ENCODE measurements at places on chromosomes 6 and 20.

GRCh38 chr6:98831959-98832283, 2.5 kb upstream of the POU3F2 start:
- no peak for DNase-seq

GRCh38 chr20:4830259-4830658, 108.5 kb downstream of the PRND start:
- DNase-seq, result no peak

- no peak for DNase-seq
These were observed 6.5 kb upstream of the ROS1 start for GRCh38 chr6:117432273-117432672.

GRCh38 chr6:151502499-151502898, 8.7 kb downstream of the CCDC170 start:
- DNase-seq, result no peak

DNA sequence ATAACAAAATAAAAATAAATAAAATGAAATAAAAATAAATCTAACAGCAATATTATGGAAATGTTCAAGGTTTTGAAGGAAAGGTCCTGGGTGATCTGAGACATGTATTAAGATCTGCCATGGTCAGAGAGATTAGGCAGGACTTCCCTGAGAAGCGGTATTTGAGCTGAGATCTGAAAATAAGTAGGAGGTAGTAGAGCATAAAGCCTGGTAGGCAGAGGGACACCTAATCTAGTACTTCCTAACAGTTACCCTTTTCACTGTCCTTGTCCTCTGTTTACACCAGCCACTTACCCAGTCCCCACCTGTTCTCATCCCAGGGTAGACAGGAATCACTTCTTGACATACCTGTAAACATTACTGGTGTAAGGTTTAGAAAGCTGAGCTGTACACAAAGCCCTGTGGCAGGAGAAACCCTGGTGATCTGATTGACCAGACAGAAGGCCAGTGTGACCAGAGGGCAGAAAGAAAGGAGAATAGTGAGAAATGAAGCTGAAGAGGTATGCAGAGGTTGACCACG, 8.3 kb upstream of the ZNF318 start:
- no peak for DNase-seq

- DNase-seq, result no peak
These were observed 189.9 kb downstream of the EYA4 start for GRCh38 chr6:133431031-133431430.

- no peak for DNase-seq
These were observed 13.6 kb downstream of the GLP1R start for GRCh38 chr6:39062014-39062740.

GRCh38 chr6:105892577-105893262, 193.4 kb upstream of the PRDM1 start:
- no peak for DNase-seq

DNA sequence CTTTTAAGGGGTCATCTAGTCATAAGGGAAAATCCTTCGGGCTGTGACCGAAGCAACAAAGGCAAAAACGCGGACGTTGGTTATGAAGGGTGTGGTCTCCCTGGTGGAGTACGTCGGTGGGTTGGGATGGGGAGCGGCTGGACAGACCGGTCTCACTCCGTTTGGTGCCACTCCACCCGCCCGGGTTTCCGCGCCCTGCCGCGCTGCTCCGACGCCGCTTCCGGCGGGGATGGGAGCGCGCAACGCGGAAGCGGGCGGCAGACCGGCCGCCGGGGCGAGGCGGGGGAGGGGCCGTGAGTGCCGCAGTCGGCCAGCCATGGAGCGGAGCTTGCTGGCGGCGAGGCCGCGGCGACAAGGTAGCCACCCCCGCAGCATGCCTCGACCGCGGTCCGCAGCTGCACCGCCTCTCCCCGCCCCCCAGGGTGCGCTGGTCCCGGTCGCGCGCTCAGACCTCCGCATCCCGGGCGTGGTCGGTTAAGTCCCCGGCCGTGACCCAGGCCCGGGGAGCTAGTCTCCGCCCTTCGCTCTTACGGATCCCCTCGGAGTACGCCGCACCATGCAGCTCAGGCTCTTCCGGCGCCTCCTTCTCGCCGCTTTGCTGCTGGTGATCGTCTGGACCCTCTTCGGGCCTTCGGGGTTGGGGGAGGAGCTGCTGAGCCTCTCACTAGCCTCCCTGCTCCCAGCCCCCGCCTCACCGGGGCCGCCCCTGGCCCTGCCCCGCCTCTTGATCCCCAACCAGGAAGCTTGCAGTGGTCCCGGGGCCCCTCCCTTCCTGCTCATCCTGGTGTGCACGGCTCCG, at the start of gene B3GALT4:
B3GALT4 (plus strand) TSS at position 260 of the 799 bp plus-strand sequence; CDS start at position 557, 297 bp downstream.
- peak; percentile 82 for DNase-seq

GRCh38 chr6:148776321-148777308, 29.8 kb downstream of the UST start:
- DNase-seq, result no peak

- no peak for DNase-seq
These were observed 99.8 kb downstream of the FILIP1 start for GRCh38 chr6:75393806-75394205.

- peak; percentile 20 for DNase-seq
These were observed 2.9 kb downstream of the SPAG4 start for GRCh38 chr20:35618263-35619131.

- DNase-seq, result no peak
These were observed 102.1 kb downstream of the DLGAP4 start for GRCh38 chr20:36408219-36408618.

DNA sequence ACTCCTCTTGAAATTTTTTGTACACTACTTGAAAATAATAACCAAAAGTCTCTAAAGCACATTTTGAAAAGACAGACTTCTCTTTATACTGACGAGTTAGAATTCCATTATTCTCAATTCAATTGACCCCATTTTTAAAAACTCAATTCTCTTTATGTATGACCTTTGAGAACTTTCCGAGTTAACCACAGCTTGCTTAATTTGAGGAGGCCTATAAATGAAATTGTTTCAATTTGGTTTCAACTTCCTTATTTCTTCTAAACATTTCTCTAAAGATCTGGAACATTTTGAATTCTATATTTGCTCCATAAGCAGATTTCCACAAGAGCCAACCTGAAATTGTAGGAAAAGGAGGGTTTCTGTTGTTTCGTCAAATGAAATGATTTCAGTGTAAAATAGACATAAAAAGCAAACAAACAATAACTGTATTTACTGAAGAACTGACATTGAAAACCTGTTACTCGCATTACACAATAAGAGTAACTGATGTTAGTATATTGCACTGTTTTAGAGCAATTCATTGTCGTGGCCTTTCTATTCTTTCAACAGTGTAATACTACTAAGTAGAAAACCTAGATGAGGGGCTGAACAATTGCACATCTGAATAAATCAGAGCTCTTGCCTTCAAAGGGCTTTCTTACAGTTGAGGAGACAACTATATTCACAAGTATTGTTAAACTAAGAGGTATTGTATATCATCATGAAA, 223.6 kb downstream of the HIVEP2 start:
- no peak for DNase-seq

- no peak for DNase-seq
These were observed 873.0 kb downstream of the KIF16B start for GRCh38 chr20:15700147-15700765.

DNA sequence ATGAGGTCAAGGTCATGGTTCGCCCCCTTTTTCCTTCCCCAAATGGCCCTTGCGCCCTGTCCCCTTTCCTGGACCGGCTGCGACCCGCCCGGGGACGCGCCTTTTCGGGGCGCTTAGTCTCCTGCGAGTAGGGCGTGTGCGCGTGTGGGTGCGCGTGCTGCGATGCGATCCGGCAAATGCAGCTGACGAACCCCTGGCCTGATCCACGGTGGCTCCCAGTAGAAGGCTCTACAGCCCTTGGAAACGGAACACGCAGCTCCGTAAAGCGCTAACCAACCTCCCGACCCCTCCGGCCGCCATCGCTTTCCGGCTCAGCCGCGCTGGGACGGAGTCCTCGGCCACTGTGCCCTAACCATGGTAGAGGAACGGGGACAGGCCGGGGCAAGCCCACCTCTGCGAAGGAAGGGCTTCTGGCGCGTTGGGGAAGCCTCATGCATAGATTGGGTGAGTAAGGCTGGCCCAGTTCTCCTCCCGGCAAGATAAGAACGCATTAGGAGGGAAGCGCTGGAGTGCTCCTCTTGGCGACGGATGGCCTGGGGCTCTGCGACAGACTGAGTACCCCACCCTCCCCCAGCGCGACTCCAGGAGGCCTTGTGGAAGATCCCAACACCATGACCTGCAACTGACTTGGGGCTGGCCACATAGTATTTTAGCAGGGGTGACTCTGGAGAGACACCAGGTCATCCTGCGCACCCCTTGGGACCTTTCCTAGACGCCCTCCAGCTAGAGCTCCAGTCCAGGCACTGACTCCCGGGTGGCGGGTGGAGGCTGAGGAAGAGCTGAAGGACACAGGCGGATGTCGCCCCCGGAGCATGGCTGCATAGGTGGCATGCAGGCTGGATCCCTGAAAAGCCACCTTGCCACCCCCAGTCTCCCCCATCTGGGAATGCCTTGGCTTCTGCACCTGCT, 1.1 kb upstream of the SLC4A11 start:
- no peak for DNase-seq

GRCh38 chr6:142827991-142828390, 117.0 kb downstream of the HIVEP2 start:
- no peak for DNase-seq

GRCh38 chr20:55881204-55881603, 124.1 kb downstream of the CBLN4 start:
- DNase-seq, result no peak

GRCh38 chr6:78089531-78089930, 436.7 kb downstream of the MEI4 start:
- no peak for DNase-seq

DNA sequence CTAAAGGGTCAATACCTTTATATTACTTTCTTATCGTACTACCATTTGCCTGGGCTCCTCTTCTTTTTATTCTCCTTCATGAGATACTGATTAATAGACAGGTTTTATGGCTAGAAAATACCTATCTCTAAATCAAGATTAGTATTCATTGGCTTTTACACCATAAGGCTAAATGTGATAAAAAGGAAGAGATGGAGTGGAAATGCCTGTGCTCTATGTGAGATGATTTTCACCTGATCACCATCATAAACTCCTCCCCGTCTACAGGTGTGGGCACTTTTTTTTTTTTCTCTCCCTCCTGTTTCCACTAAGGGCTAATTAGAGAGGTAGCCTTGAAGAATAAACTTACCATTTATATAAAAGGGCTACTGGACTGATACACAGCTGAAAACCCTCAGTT, at the start of gene GLYATL3:
GLYATL3 (plus strand) TSS at position 301 of the 400 bp plus-strand sequence. CDS start 12,068 bp downstream, outside the sequence.
- DNase-seq, result no peak

GRCh38 chr6:169253337-169254238, at the start of gene THBS2:
Gene THBS2 (minus strand): TSS chr6:169253846. CDS start chr6:169250784, 3,062 bp downstream.
- no peak for DNase-seq

DNA sequence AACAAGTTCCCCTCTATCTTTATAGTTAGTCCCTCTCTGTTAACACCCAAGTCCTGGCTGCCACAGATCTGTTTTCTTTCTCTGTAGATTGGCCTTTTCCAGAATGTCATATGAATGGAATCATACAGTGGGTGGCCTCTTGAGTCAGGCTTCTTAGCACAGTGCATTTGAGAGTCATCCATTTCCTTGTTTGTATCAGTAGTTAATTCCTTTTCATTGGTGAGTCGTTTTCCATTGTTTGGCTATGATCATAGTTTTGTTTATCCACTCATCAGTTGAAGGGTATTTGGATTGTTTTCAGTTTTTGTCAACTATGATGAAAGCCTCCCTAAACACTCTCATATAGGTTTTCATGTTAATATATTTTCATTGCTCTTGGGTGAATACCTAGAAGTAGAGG, 248.3 kb downstream of the ARID1B start:
- no peak for DNase-seq

DNA sequence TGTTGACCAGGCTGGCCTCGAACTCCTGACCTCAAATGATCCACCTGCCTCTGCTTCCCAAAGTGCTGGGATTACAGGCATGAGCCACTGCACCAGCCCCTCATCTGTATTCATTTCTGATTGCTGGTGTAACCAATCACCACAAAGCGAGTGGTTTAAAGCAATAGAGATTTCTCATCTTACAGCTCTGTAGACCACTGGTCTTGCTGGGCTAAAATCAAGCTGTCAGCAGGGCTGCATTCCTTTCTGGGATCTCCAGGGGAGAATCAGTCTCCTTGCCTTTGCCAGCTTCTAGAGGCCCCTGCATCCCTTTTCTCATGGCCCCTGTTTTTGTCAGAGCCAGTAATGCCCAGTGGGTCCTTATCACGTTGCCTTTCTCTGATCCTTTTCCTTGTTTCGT, 49.9 kb upstream of the PMEPA1 start:
- DNase-seq, result no peak

- DNase-seq, result no peak
These were observed 8.8 kb downstream of the SYNJ2 start for GRCh38 chr6:157990321-157991066.

DNA sequence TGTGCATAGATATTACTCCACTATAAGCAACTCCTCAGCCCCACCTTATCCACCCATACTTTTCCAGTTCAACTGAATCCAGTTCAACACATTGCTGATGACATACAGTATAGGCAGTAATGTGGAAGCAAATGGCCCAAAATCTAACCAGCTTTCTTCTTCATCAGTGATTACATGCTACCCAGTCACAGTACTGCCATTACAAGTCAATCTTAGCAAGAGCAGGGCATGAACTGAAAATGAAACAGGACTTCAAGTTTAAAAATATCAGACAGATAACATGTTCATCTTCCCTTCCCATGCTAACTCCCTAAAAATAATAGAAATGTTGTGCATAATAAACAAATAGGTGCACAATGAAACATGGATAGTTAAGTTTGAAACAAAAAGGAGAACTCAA, 19.2 kb downstream of the RRAGD start:
- no peak for DNase-seq

- DNase-seq, result no peak
These were observed 142.1 kb downstream of the CD83 start for GRCh38 chr6:14259594-14260152.

DNA sequence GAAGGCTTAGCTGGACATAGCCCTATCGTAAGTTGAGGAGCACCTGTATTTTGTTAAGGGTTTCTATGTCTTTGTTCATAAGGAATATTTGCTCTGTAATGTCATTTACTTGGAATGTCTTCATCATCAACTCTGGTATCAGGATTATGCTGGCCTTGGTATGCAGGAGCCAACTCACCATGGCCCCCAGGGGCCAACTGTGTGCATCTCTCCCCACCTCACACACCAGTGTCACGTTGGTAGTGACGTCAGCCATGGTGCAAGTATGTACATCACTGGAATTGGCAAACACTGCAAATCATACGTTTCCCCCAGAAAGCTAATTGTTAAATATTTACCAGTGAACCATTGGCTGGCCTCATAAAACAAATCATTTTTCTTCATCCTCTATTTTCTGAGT, 70.8 kb downstream of the YTHDF1 start:
- no peak for DNase-seq

DNA sequence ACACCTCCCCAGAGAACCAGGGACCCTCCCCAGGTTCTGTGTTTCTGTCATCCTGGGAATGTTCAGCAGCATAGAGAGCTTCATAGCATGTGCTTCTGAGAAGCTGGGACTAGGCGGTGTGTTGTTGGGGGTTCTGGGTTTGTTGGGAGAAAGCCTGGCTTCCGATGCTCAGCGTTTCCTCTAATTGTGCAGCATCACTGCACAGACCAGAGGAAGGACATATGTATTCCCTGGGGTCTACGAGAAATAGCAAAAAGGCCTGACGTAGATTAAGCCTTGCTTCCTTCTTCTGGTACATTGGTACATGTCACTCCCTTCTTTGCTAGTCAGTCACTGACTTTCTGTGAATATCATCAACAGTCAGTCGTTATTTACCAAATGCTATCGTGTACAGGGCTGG, 96.9 kb upstream of the SGK1 start:
- DNase-seq, result no peak
